Right lobe of liver (tissue), 6 donors: ENCODE measurements at places on chromosomes 5 and 9. TPM values are rescaled to one million over a fixed set of nuclear protein-coding genes. Genes with fewer than 3 reads are reported as not detected.
A peak's percentile ranks its signal among the peaks of the same experiment; 100 is the strongest.

Gene CARTPT
- total RNA-seq: not detected

GRCh38 chr5:15007646-15008045 lies 136.1 kb upstream of the ANKH start:
- H3K36me3 ChIP-seq: no peaks in the 10 kb centered on the region
- peak overlapping the region; percentile 37 for H3K27ac ChIP-seq

GRCh38 chr9:21331676-21332402 lies 3.4 kb downstream of the KLHL9 start:
- no peaks in the 10 kb centered on the region for H3K27me3 ChIP-seq
- H3K4me3 ChIP-seq: no peak overlapping the region
- no peak for DNase-seq
- peaks cover 47% of the 10 kb centered on the region for H3K4me1 ChIP-seq

DNA sequence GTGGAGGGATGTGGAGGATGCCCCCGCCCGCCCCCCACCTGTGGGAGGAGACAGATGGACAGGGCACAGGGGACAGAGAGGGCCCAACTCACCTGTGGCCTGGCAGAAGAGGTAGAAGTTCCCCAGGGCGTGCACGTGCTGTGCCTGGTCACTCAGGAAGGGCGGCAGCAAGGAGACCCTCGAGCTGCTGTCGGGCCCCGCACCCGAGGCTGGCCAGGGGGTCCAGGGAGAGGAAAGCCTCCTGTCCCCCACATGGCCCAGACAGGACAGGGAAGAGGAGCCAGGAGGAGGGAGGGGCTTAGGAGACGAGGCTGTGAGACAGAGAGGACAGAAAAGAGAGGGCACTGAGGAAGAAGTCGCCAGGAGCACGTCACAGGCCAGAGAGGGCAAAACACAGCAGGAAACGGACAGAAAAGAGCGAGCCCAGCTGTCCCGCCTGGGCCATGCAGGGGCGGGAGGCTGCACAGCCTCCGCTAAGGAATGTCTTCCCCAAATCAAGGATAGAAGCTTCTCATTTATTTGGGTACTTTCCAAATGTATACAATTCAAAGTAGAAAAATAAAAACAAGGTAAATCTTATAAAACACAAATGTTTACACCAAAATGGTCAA lies 58.5 kb downstream of the SECISBP2 start:
- H3K27me3 ChIP-seq: no peaks in the 10 kb centered on the region
- H3K4me1 ChIP-seq: no peaks in the 10 kb centered on the region
- H3K27ac ChIP-seq: no peak overlapping the region

DNA sequence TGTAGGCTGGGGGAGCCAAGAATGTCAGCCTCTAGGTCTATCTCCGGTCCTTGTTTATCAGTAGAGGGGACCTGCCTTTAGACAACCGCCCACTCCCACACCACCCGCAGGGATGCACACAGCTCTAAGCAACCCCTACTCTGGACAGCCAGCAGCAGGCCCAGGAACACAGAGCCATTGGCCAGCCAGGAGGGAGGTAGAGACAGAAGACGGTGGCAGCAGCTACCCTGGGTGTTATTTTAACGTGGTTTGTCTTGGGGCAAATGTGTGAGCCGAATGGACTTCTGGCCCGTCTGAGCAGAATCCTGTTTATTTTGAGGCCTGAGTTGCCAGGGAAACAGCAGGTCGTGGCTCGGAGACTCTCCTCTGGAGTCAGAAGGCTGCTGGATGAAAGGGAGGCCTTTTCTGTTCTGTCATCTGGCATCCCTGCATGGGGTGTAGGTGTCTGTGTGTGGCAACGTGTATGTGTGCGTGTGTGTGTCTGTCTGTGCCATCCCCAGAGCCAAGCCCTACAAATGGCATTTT lies 382 bp upstream of the FGF1 start:
- no peaks in the 10 kb centered on the region for H3K27me3 ChIP-seq
- no peaks in the 10 kb centered on the region for H3K4me1 ChIP-seq
- DNase-seq: no peak
- no peaks in the 10 kb centered on the region for H3K36me3 ChIP-seq
- H3K4me3 ChIP-seq: no peak overlapping the region

Gene LMAN2
- total RNA-seq: 154 TPM

DNA sequence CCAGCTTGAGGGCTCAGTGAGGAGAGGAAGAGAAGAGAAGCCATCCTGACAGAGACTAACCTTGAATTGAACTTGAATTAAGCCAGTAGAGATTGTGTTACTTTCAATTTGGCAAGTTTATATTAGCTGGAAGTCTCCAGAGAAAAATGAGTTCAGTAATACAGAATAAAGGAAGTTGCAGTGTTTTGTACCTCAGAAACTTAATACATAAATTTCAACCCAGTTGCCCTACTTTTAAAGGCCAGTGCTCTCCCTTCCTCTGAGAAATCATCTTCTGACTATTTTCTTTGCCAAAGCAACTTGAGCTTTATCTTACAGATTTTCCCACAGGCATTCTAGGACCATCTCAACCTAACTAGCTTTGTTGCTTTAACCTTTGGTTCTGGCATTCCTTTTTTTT lies 231.0 kb upstream of the GAS1 start:
- no peaks in the 10 kb centered on the region for H3K36me3 ChIP-seq
- H3K27me3 ChIP-seq: no peaks in the 10 kb centered on the region
- H3K27ac ChIP-seq: no peak overlapping the region
- no peak for DNase-seq

DNA sequence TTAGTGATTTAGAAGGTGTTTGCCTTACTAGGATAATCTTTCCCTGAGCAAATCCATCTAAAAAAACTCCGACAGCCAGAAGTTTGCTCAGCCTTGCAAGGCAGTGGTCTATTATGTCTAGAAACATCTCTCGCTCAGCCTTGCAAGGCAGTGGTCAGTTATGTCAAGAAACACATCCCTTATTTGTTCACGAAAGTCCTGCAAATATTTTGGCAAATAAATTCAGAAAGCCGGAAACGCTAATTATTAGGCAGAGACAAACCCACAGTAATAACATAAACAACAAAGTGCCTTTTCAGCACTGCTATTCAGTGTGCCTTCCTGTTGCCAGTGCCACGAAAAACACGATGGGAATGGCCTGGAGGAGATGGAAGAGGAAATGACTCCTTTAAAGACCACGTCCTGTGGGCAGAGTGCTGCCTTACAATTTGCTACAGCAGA lies 184.5 kb downstream of the GNAQ start:
- no peak for DNase-seq
- H3K4me1 ChIP-seq: peaks cover 1% of the 10 kb centered on the region
- H3K36me3 ChIP-seq: no peaks in the 10 kb centered on the region

DNA sequence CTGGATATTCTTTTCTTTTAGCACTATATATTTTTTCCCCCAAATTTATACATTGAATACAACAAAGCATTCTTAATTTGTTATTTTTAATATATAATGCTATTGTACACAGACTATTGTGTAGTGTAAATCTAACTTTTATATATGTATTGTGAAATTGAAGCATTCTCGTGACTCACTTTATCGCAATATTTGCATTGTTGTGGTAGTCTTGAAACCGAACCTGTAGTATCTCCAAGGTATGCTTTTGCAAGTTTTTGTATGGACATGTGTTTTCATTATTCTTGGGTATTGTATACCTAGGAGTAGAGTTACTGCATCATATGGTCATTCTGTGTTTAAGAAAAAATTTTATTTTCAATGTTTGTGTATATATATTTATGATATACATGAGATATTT lies 49.6 kb downstream of the NSD1 start:
- no peak overlapping the region for H3K27ac ChIP-seq
- H3K4me3 ChIP-seq: no peak overlapping the region
- H3K4me1 ChIP-seq: no peaks in the 10 kb centered on the region

GRCh38 chr9:124188331-124189110 lies 69.2 kb upstream of the NEK6 start:
- H3K36me3 ChIP-seq: no peaks in the 10 kb centered on the region
- H3K4me3 ChIP-seq: no peak overlapping the region
- H3K4me1 ChIP-seq: no peaks in the 10 kb centered on the region
- H3K27me3 ChIP-seq: no peaks in the 10 kb centered on the region
- H3K27ac ChIP-seq: no peak overlapping the region

- DNase-seq: no peak
- H3K36me3 ChIP-seq: no peaks in the 10 kb centered on the region
- no peaks in the 10 kb centered on the region for H3K27me3 ChIP-seq
- no peaks in the 10 kb centered on the region for H3K4me1 ChIP-seq
- H3K27ac ChIP-seq: no peak overlapping the region
- no peak overlapping the region for H3K4me3 ChIP-seq
Measured at GRCh38 chr5:180370861-180371641, 17.9 kb upstream of the GFPT2 start.

DNA sequence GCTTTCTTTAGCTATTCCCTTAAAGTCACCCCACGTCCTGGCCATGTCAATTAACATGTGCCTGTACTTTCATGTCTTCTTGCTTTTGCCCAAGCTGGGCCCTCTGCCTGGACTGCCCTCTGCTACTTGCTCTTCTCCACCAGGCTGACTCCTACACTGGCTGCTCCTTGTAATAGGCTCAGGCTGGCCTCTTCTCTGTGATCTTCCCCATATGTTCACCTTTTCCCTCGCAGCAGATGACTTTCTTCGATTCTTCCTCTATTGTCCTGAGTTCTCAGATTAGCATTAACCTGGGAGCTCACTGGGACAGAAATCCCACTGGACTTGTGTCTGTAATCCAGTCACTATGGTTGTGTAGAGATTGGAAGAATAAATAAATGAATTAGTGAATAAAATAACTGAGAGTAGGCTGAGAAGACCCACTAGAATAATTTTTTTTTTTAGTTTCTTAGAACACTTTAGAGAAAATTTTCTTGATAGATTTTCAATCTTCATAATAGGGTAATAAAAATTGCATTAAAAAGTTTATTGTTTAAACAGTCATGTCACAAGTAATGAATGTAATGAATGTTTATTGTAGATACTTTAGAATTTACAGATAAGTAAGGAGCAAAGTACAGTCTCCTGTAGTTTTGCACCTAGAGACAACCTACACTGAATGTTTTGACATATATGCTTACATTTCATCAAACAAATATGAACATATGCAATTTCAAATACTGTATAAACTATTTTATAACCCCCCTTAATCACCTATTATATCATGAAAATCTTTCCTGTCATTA lies 47.4 kb upstream of the TNFSF15 start:
- H3K27ac ChIP-seq: no peak overlapping the region
- H3K4me1 ChIP-seq: no peaks in the 10 kb centered on the region
- no peaks in the 10 kb centered on the region for H3K36me3 ChIP-seq
- no peaks in the 10 kb centered on the region for H3K27me3 ChIP-seq
- no peak for DNase-seq

DNA sequence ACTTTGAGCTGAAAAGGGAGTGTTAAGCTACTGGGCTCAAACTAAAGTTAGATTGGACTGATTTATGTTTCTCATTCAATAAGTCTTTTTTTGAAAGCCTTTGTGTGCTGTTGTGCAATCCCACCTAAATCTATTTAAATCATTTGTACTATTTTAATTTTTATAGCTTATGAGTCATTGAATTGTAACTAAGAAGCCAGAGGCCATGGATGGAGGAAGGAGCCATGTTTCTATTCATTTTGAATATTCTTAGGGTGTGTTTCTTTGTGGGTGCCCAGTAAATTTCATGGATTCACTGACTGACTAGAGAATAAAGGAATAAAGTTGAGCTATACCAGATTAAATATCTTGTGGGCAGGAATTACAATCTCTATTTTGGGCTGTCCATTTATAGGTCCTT lies 238.5 kb downstream of the KIF4B start:
- no peaks in the 10 kb centered on the region for H3K36me3 ChIP-seq
- H3K27me3 ChIP-seq: no peaks in the 10 kb centered on the region
- H3K4me1 ChIP-seq: no peaks in the 10 kb centered on the region
- no peak overlapping the region for H3K27ac ChIP-seq
- no peak for DNase-seq

Gene GABRB2
- total RNA-seq: not detected
